T47D (cell line): ENCODE measurements at places on chromosomes 12 and 14.

- no peak for DNase-seq
Observed at GRCh38 chr12:93847517-93848474, 170.6 kb downstream of the CRADD start.

GRCh38 chr12:94322346-94322745, 137.3 kb downstream of the CEP83 start:
- DNase-seq, result no peak

- no peak for DNase-seq
Observed at GRCh38 chr12:109892748-109893147, 7.3 kb upstream of the TCHP start.

DNA sequence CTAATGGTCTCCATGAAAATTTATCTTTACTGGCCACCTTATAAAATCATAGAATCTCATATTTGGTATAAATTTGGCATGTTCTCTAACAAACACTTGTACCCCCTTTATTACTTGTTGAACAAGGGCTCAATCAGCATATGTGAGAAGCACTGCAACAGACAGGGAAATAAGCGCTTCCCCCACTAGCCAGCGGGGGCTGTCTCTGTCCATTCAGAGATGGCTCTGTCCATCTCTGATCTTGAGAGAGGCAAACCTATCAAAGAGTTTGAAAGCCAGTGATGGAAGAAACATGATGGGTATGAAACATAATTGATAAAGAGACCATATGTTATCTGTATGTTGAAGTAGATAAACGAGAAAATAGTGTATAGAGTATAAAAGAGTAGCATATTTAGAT, 326.8 kb downstream of the PDZRN4 start:
- DNase-seq, result no peak

GRCh38 chr12:32922546-32923297, 26.1 kb upstream of the PKP2 start:
- DNase-seq, result no peak

GRCh38 chr14:96204151-96205058, at the start of gene BDKRB2:
TSS of gene BDKRB2 (plus strand) at chr14:96204839. CDS start at chr14:96237108, 32,269 bp downstream.
- peak; percentile 88 for DNase-seq

DNA sequence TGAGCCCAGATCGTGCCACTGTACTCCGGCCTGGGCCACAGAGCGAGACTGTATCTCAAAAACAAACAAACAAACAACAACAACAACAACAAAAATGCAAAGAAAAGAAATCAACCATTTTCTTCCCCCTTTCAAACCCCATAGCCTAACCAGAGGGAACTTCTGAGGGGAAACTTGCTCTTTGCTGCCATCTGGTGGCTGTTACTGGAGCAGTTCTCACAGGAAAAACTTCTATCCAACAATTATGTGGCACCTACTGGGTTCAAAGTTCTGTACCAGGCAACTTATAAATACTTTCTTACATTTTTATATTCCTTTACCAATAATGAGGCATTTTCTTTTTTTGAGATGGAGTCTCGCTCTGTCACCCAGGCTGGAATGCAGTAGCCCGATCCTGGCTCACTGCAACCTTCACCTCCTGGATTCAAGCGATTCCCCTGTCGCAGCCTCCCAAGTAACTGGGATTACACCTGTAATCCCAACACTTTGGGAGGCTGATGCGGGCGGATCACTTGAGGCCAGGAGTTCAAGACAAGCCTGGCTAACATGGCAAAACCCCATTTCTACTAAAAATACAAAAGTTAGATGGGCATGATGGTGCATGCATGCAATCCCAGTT, 50.9 kb upstream of the BICDL1 start:
- DNase-seq, result peak; percentile 77

GRCh38 chr14:94382099-94382715, 6.2 kb downstream of the SERPINA1 start:
- no peak for DNase-seq

- no peak for DNase-seq
Observed at GRCh38 chr12:124365726-124366430, 71.0 kb downstream of the RFLNA start.

- no peak for DNase-seq
Observed at GRCh38 chr12:78407722-78408121, 456.9 kb upstream of the SYT1 start.

DNA sequence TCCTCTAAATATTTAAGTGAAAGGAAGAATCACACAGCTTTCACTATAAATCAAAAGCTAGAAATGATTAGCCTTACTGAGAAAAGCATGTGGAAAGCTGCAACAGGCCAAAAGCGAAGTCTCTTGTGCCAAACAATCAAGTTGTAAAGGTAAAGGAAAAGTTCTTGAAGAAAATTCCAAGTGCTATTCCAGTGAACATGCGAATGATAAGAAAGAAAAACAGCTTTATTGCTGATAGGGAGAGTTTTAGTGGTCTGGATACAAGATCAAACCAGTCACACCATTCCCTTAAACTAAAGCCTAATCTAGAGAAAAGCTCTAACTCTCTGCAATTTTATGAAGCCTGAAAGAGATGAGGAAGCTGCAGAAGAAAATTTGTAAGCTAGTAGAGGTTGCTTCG, 190.9 kb downstream of the BTG1 start:
- DNase-seq, result no peak

GRCh38 chr12:89493670-89494302, 30.8 kb downstream of the GALNT4 start:
- no peak for DNase-seq

DNA sequence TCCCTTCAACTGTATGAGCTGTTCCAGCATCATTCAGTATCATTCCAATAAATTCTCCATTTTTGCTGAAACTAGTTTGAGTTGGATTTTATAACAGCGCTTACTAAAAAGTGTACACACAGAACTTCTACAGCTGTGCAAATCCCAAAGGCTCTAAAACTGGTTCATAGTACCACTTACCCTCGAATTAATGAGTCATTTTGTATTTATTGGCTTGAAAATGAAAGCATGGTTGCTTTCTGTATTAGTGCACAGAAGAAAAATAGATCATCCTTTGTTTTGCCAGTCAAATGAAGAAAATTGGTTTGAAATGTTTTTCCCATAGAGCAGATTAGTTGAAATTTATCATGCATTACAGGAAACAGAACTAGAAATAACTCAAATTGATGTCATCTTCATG, 268.3 kb upstream of the CPNE8 start:
- DNase-seq, result no peak

GRCh38 chr14:84208451-84208850, 1321.5 kb upstream of the FLRT2 start:
- no peak for DNase-seq

- no peak for DNase-seq
Observed at GRCh38 chr14:51084507-51084906, 10.4 kb downstream of the TRIM9 start.

DNA sequence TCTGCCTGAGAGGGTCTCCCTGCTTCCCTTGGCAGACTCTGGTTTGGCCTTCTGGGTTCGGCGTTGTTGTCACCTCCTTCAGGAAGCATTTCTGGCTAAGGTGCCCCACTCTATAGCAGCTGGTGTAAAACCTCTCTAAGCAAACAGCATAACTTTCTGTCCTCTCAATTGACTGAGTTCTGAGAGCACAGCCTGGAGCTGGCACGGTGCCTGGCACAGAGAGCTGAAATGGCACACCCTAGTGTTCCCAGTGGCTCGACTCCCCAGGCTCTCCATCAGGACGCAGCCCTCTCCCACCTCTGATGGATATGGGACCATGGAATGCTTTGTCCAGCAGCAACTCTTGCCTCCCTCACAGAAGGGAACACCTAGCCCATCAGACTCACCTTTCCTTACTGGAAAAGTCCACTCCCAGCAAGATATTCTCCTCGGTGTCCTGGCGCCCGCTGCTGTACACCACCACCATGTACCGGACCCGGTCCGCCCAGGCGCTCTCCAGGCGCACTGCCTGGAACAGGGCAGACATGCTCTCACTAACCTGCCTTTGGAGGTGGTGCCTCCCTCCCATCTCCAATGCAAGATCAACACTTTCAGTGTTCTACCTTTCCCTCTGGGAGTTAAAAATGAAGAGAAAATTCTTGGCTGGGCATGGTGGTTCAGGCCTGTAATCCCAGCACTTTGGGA, 40.6 kb downstream of the SSH1 start:
- no peak for DNase-seq

- DNase-seq, result no peak
Observed at GRCh38 chr12:1272142-1272541, 281.1 kb downstream of the ERC1 start.

DNA sequence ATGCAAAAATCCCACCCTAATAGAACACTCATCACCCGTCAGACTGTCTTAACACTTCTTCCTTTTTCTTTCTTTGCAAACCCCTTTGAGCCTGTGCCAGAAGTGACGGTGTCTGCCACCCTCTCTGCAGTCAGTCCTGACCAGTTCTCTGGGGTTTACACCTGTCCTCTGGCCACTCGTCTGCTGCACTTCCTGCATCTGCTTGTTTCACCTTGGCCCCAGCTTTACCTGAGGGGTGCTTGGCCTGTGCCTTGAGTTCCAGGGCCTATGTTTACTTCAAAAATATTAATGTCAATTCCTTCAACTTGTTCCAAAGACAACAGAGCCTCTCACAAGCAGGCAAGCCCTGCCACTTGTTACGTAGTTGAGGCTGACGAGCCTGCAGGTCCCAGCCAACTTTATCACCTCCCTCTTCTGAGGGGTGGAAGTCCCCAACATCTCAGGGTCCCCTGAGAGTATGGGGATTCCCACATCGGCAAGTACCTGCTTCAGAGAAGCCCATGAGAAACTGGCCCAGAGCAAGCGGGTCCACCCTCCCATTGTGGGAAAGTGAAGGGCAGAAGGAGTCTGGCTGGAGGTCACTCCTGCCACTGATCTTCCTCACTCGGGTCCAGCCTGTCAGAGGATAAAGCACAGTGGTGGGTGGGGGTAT, 205.4 kb downstream of the DAD1 start:
- DNase-seq, result no peak

- no peak for DNase-seq
Observed at GRCh38 chr14:73696466-73697400, 17.5 kb downstream of the PNMA1 start.

DNA sequence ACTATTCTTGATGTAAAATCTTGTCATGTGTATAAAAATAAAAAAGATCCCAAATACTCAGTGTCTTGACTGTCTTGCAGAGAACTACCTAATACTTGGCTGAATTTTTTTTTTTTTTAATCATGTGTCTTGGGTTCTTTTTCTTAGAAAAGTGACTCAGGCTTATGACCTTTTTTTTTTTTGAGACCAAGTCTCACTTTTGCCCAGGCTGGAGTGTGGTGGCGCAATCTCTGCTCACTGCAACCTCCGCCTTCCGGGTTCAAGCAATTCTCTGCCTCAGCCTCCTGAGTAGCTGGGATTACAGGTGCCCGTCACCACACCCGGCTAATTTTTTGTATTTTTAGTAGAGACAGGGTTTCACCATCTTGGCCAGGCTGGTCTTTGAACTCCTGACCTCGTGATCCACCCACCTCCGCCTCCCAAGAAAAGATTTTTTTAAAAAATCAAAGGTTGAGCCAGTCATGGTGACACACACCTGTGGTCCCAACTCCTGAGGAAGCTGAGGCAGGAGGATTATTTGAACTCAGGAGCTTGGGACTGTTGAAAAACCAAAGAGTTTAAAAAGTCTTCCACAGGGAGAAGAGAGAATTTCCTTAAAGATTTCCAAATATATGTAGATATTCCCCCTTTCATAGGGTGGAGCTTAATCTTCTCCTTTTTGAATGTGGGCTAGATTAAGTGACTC, 17.7 kb upstream of the TDG start:
- no peak for DNase-seq

GRCh38 chr14:105045710-105046326, 19.4 kb downstream of the GPR132 start:
- peak; percentile 96 for DNase-seq

DNA sequence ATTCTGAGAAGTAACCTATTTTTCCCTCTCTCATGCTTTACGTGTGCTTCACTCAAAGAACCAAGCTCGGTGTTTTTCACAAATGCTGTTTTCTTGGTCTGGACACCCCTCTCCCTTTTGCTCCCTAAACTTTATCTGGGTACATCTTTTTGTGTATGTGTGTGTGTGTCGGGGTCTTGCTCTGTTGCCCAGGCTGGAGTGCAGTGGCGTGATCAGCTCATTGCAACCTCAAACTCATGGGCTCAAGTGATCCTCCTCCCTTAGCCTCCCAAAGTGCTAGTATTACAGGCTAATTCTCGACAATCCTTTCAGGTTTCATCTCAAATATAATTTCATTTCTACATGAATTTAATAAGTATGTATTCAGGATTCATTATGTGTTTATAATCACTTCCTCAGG, 83.2 kb downstream of the PEBP1 start:
- no peak for DNase-seq

GRCh38 chr12:63238892-63239291, 87.9 kb upstream of the AVPR1A start:
- no peak for DNase-seq

GRCh38 chr12:109445191-109445609, 31.9 kb downstream of the KCTD10 start:
- DNase-seq, result no peak

GRCh38 chr12:22577667-22578066, 33.3 kb upstream of the C2CD5 start:
- no peak for DNase-seq

DNA sequence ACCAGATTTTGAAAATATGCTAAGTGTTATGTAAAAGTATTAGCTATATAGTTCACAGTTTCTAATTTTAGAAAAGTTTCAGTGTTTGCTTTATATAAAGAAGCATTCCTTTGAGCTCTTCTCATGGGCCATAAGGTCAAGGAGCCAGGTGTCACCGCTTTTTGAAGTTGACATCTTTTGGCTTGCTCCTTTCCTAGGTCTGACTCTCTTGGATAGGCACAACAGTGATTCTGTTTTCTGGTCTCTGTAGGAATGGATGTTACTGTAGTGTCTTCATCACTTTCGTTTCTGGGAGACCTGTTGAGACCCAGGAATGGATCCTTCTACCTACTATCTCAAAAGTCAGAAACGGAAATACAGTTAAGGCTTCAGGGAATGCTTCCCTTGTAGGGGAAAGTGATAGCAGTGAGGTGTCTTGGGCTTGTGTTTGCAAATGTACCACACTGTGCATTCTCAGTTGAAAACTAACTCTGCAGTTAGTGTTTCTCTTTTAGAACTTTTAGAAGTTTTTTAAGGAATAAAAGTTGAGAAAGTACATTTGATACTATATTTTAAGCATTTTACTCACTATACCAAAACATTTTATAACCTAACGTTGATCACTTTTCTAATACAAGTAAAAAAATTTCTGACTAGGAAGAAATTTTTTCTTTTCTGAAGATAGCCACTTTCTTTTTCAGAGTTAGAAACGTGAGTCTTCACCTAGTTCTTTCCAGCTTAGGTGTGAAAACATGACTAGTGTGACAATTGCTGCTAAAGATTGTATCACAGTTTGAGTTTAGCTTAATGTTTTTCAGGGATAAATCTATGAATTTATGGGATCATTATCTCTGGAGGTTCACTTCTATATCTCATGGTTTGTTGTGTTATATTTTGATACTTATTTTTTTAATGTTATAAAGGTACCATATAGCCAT, 20.8 kb downstream of the VRK1 start:
- no peak for DNase-seq

- DNase-seq, result no peak
Observed at GRCh38 chr12:112599871-112600270, 181.1 kb downstream of the PTPN11 start.

- DNase-seq, result no peak
Observed at GRCh38 chr12:53222806-53223261, 9.2 kb downstream of the RARG start.

GRCh38 chr14:89196545-89196944, 220.5 kb downstream of the FOXN3 start:
- no peak for DNase-seq
